NCI-H446 (cell line): ENCODE measurements at places on chromosomes 1 and 21.

GRCh38 chr1:172600615-172601014 lies 58.3 kb upstream of the FASLG start:
- no peak for DNase-seq

GRCh38 chr1:11061652-11062365 lies 2.0 kb upstream of the SRM start:
- DNase-seq, result no peak

- DNase-seq, result no peak
Measured at GRCh38 chr1:110690709-110691365, 16.1 kb upstream of the KCNA3 start.

DNA sequence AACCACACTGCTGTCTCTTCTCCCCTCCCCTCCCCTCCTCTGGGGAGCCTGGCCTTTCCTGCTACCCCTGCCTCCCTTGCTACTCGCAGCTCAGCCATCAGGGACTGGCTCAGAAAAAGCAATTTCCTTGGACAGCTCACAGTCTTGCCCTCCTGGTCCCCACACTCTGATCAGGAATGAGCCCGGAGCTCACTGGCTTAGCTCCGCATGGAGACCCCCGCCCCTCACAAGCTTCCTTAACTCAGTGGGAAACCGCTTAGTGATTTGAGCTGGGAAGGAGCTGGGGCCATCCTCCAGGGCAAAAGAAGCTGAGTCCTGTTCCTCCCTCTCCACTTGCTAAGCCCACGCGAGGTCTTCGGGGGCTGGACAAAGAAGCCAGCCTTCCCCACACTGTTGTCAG lies 70.3 kb upstream of the ACTL8 start:
- no peak for DNase-seq

DNA sequence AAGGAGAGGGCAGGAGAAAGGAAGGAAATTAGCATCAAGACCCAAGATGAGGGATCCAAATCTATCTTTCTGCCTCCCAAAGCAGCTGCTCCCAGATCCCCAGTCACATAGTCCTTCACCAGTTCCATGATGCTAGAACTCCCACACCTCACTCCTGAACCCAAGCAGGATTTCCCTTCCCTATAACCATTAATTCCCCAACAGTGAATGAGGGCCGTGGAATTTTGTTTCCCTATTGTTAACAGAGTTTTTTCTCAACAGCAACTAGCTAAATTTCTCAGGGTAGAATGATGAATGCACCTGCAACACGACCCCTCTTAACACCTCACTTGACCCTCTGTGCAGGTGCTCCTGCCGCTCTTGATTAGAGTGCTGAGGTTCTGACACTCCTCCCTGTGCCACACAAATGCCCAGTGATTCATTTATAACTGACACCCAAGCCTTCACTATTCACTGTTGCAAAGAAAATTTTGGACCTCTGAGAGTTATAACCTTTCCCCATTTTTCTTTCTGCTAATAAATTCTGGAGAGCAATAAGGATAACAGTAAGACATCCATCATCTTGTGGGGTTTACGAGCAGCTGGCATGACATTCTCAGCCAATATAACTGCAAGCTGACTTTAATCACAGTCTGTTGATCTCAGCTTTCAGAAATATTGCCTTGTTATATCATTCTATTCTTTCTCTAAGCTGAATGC lies 25.4 kb upstream of the NPL start:
- DNase-seq, result no peak

DNA sequence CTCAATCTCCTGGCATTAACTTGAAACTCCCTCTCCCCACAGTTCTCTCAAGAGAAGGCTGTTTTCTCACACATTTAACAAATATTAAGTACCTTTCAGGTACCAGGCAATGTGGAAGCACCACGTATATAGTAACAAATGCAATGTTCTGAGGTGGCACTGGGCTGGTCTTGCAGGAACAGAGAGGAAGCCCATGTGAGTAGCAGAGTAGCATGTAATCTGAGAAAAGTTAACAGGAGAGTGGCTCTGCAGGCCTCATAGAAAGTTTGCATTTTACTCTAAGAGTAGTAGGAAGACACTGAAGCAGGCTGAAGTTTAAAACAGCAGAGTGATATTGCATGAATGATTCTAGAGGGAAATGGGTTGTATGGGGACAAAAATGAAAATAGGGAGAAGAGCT lies 21.0 kb downstream of the ZNF281 start:
- no peak for DNase-seq

DNA sequence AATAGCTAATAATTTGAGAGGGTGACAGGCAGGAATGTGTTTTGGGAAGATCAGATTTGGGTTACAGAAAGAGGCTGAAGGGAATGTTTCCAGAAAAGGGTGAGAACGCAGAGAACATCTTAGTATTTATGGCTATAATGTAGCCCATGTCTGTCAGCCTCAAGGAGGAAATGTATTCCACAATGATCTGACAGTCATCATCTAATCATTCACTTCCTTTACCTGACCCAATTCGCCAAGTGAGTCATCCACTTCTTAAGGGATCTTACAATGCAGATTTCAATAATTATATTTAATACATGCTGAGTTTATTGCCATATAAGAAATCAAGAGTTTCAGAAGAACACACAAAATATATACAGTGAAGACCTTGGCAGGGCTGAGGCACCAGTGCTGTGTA lies 10.8 kb downstream of the TRIM45 start:
- no peak for DNase-seq

DNA sequence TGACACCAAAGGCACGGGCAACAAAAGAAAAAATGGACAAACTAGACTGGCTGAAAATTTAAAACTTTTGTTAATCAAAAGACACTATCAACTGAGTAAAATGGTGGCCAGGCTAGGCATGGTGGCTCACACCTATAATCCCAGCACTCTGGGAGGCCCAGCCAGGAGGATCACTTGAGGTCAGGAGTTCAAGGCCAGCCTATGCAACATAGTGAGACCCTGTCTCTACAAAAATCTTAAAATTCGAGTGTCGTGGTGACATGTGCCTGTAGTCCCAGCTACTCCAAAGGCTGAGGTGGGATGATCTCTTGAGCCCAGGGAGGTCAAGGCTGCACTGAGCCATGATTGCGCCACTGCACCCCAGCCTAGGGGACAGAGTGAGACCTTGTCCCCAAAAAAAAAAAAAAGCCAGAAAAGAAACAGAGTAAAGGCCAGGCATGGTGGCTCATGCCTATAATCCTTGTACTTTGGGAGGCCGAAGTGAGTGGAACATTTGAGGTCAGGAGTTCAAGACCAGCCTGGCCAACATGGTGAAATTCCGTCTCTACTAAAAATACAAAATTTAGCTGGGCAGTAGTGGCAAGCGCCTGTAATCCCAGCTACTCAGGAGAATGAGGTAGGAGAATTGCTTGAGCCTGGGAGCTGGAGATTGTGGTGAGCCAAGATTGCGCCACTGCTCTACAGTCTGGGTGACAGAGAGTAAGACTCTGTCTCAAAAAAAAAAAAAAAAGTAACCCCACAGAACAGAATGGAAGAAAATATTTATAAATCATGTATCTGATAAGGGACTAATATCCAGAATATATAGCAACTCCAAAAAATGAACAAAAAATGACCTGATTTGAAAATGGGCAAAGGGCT lies 8.0 kb downstream of the TUT4 start:
- DNase-seq, result no peak

DNA sequence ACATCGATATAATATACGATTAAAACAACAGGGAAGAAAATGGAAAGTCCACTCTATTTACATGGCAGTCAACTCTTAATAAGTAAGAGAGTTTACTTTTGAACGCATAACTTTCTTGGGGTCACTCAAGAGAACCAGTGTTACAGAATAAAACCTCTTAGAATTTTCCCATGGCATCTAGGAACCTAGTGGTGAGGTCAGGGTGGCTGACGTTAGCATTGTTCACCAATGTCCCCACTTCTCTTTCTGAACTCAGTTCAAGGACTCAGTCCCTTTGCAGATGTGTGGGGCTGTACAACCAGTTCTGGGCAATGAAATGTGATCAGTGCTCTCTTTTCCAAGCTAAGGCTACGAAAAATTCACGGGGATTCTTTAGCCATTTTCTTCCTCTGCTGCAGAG lies 2.6 kb upstream of the RNF2 start:
- no peak for DNase-seq

DNA sequence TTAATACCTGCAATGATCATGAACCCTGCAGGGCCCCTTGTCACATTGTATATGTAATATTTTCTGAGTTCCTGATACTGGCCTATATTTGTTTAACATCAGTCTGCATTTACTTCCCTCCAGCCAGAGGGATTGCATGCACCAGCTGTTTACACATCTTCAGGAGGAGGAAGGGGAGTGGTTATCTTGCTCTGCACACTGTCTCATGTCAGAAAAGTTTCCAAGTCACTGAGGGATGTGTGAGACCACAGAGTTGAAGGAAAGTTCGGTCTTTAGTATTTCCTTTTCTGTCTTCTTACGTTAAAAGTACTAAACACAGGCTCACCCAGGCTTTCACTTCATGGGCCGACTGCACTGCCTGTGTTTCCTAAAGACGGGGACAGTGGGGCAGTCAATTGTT lies 574.1 kb downstream of the LMO4 start:
- no peak for DNase-seq

DNA sequence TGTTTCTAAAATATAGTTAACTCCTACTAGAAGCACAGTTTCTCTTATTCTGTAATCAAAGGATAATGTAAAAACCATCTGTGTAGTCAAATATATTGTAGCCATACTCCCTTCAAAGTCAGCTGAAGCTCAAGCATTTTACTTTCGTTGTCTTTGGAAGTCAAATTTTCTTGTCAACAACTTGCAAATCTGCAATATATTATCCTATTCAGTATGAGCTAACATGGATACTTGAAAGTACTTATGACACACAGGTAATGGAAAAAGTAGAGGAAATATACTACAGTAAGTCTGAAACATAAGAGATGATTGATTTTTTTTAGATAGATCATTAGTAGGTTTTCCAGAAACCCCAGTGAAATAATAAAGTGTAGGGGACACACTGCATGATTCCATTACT lies 121.5 kb downstream of the COL24A1 start:
- no peak for DNase-seq
